ENCODE measurements at places on chromosomes 6 and 20.

DNA sequence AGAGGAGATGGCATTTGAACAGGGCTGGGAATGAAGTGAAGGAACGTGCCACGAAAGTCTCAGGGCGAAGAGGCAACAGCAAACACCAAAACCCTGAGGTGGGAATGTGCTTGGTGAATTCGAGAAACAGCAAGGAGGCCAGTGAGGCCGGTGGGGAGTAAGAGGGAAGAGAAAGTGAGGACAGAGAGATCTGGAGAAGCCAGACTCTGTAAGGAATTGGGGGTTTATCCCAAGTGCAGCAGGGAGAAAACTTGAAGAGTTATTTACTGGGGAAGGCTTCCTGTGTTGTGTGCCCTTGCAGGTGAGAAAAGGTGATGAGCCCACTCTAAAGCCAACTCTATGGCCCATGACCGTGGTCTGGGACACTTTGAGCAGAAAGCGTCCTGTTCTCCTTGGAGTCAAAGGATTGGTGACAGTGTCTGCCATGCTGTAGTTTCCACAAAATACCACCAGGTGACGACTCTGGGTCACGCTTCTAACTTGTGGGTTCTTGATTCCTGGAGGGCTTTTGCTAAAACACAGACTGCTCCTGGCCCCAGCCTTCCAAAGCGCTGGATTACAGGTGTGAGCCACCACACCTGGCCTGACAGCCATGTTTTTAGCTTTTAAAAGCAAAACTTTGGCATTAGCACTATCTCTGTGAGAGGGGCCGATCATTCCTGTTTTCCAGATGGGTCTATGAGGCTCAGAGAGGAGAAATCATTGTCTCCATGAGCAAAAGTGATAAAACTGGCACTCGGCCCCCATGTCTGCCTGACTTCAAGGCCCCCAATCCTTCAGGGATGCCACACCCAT is 18.0 kb upstream of the CSNK2A1 start:
- DNase-seq = no peak

DNA sequence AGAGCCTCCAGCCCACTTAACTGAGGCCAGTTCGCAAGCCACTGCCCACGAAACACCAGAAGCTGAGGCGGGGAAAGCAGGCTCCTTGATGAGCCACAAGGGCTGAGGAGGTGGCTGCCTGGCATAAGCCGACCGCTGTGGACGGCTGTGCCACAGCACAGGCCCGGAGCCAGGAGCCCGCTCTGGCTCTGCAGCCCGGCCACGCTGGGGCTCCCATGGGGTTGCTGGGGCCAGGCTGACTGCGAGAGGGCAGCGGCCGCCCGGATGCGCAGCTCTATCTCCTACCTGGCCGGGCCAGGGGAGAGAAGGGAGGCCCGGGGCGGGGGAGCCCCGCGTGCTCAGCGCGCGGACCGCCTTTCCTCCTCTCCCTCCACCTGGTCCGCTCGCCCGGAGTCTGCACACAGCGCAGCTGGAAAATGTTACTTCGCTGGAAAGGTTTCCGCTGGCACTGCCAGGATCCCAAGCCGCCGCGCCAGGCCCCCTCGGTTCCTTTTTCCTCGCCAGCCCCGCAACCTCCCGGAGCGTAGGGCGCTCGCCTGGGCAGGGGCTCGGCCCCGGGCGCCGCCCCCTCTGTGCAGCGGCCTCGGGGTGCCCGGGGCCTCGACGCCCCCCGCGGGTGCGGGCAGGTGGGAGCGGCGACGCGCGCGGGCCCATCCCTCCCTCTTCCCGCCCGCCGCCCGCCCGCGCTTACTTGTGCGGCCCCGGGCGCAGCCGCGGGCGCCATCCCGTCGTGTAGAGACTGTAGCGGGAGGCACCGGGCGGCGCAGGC is 657 bp downstream of the EMILIN3 start:
- no peak for DNase-seq

DNA sequence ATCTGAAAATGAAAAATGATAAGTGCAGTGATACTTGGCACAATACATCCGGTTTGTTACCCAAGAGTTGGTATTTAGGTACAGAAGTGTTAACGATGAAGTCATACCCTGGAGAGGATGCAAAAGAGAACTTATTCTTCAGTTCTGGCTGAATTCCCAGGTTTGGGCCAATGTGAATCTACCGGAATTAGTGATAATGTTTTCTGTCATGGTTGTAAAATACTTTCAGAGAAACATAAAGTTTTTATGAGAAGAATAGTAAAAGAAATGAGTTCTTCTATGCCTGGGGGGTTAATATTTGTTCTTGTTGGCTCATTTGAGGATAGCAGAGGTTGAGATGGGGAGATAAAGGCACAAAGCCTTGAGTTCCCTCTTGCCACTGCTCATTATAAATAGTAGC is 509.9 kb upstream of the POU3F2 start:
- DNase-seq = no peak

DNA sequence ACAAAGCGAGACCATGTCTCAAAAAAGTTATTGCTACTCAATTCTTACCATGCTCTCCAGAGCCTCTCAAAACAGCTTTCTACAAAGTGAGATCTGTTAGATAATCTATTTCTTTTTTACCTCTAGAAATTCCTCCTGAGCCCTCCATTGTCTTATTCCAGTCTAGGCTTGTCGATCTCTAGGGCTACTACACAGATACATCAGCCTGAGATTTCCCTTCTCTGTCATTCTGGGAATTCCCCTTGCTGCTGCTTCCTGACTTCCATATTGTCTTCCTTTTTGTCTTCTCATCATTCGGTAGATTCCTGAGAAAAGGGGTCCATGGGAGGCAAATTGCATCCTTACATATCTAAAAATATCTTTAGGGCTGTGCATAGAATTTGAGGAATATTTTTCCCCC is 75.6 kb upstream of the GNRH2 start:
- DNase-seq = no peak
